Hippocampal formation (tissue), 2 donors: ENCODE measurements at places on chromosomes 2 and 18.

DNA sequence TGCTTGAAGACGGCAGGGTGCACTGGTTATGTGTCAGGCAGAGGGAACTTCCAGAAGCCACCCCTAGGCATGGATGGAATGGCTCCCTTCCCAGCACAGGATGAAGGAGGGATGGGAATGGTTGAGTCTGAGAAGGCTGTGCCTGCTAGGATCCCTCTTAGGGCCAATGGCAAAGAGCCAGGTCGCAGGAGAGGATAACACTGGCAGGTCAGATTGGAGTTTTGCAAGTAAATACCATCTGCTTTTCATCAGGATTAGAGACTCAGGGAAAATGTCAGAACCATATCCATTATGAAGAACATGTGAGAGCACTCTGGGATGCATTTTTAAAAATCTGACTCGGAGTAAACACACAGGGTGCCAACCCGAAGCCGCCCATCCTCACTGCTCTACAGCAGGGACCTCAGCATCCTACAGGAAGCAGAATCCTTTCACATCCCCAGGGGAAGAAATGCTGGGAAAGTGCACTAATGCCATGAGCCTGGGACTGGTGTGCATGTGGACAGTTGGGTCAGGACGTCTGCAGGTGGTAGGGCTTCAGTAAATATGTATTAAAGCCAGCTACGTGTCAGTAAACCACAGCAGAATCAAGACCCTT lies 139.9 kb downstream of the MYT1L start:
- DNase-seq = no peak

DNA sequence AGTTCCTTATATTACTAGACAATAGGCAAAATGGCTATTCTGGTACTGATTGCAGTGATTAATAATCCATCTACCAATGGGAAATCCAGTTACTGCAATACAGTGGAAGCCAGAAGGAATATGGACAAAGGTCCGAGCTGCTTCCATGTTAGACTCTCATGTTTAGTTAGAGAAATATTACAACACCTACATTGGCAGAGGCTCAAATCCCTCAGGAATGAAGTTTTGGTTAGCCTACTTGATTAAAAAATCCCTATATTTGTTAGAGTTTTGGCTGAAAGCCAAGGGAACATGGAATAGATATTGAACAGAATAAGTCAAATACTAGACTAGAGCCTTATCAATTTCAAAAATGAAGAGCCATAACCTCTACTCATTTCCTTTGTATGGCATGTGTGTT lies 48.5 kb downstream of the ARL6IP6 start:
- DNase-seq = no peak

- no peak for DNase-seq
These were observed 236.8 kb upstream of the RBMS1 start for GRCh38 chr2:160730296-160730995.

GRCh38 chr2:71944183-71944550 lies 203.5 kb downstream of the CYP26B1 start:
- no peak for DNase-seq

DNA sequence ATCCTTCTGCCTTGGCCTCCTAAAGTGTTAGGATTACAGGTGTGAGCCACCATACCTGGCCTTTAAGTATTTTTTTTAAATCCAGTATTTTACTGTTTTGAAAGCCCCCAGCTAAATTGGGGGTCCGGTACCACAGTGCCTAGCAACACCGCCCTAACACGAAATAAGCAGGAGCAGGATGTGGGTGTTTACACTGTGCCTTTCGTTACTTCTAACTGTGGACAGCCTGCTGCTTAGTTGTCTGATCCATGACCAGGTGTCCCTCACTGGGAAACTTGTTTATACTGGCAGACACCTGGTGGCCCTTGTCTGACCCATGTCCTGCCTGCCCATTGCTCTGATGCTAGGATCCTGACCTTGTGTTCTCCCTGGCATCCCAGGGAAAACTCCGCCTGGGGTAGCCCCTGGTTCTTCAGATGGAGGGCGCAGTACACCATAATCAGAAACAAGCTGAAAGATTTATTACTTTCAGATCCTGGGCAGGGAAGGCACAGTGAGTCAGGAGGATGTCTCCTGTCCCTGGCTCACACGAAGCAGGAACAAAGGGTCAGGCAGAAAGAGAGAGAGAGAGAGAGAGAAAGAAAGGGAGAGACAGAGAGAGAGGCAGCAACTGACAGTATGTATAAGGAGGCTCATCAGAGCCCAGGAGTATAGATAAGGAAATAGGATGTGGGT lies 55.7 kb downstream of the NCAPH start:
- DNase-seq = no peak

DNA sequence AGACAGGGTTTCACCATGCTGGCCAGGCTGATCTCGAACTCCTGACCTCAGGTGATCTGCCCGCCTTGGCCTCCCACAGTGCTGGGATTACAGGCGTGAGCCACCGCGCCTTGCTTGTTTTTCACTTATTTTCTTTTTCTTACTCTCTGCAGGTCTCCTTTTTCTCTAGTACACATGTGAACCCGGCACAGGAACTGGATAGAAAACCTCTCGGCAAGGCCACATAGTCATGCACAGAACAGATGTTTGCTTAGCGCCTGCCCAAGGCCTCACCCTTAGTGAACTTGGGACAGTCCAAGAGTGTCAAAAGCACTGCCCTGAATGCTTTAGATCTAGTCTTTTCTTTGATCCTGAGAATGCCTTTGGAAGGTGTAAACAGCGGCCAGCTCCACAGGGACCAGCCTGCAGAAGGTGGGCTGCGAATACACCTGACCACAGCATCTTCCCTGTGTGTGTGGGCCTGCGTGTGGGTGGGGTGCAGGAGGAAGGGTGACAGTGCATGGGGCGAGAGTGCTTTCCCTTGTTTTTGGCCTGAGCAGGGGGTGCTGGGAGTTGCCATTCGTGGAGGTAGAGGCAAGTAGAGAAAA lies 27.0 kb downstream of the IMPA2 start:
- no peak for DNase-seq

- no peak for DNase-seq
These were observed 1324.5 kb upstream of the DDX18 start for GRCh38 chr2:116489944-116490343.
